Cortex of kidney (tissue), 1 donor: ENCODE measurements at places on chromosomes 6 and 20.

DNA sequence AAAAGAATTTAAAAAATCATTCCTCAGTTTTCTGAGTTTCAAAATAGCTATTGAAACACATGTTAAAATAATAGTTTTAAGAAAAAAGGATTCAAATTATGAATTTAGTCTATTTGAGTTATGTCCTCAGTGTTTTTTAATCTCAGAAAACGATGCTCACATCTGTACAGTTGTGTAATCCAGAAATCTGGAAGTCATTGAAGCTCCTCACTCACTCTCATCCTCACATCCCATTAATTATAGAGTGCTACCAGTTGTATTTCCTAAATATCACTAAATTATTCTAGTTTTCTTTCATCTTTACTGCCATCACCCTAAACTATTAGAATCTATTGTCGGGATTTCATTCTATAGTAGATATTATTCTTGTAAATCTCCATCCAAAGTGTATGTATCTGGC, 234.7 kb upstream of the RIMS1 start:
- no peak for DNase-seq

DNA sequence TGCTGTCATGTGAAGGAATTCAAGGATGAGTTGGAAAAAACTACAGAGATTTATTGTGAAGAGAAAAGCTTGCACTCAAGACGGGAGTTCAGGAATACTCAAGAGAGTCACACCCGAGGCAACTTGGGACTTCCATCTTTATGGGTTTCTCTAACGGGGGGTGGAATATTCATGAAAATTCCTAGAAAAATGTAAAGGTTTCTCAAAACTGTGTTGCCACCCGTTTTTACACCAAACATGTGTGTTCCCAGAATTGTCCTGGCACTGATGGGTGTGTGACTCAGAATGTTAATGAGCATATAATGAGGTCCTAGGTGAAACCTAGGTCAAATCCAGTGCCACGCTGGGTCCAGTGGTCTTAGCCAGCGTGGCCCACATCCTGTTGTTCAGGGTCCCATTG, 381.5 kb downstream of the CDH26 start:
- DNase-seq, result no peak

GRCh38 chr20:62637110-62637509, 5.2 kb upstream of the SLCO4A1 start:
- no peak for DNase-seq

- no peak for DNase-seq
Observed at GRCh38 chr6:21999012-21999528, 297.8 kb downstream of the PRL start.

DNA sequence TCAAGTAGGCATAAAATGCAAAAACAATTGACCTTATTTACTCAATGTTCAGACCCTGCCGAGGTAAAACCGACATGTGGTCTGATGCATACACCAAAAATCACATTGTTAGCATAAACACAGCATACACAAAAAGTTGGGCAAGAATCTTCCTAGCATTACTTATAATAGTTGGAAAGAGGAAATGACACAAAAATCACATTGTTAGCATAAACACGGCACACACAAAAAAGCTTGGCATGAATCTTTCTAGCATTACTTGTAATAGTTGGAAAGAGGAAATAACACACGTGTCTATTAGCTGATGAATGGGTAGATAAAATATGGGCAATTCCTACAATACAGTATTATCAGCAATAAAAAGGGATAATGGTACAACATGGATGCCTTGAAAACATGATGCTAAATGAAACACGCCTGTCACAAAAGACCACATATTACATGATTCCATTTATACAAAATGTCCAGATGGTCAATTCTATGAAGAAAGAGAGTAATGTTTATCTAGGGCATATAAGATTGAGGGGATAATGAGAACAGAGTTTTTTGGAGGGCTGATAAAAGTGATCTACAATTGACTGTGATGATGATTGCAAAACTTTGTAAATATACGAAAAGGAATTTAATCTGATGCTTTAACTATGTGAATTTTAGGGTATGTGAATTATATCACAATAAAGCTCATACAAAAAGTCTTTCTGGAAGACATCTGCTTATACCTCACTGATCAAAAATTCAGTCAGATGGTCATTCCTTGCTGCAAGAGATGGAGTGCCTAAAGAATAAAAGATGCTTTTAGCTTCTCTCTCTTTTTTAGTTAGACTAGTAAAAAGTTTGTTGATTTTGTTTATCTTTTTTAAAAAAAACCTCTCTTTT, 1019.5 kb upstream of the CITED2 start:
- DNase-seq, result no peak

GRCh38 chr20:58710481-58711265, 18.1 kb downstream of the NPEPL1 start:
- no peak for DNase-seq

GRCh38 chr20:44084439-44084838, 102.5 kb downstream of the JPH2 start:
- no peak for DNase-seq

GRCh38 chr20:7790189-7790588, 150.1 kb downstream of the HAO1 start:
- DNase-seq, result no peak

DNA sequence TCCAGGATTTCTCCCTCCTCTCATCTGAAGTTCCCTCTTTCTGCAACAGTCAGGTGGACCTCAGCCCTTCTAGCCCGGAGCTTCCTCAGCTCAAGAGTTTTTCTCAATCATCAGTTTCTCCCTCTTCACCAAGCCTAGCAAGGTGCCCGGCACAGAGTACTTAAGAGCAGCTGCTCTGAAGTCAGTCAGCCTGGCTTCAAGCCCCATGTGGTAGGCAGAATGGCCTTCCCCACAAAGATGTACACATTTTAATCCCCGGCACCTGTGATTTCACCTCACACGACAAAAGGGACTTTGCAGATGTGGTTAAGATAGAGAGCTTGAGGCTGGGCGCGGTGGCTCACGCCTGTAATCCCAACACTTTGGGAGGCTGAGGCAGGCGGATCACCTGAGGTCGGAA, 15.1 kb upstream of the RBPJL start:
- no peak for DNase-seq

DNA sequence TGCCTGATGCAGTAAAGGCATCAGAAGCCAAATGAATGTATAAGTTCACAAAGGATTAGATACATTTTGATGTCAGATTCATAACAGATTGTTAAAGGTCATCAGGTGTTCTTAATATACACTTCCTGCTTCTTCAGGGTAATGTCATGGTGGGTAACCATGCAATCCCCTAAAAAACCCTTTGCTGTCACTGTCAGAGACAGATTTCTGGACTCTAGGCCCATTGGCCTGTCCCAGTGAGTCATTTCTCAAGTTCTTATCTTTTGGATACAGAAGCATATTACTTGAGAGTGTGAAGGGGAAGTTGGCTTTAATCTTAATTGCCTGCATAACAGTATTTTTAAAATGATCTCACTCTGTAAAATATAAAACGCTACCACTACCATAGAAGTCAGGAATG, 895.6 kb upstream of the MAP3K7 start:
- DNase-seq, result no peak

- no peak for DNase-seq
Observed at GRCh38 chr6:16832043-16832567, 70.8 kb upstream of the ATXN1 start.

DNA sequence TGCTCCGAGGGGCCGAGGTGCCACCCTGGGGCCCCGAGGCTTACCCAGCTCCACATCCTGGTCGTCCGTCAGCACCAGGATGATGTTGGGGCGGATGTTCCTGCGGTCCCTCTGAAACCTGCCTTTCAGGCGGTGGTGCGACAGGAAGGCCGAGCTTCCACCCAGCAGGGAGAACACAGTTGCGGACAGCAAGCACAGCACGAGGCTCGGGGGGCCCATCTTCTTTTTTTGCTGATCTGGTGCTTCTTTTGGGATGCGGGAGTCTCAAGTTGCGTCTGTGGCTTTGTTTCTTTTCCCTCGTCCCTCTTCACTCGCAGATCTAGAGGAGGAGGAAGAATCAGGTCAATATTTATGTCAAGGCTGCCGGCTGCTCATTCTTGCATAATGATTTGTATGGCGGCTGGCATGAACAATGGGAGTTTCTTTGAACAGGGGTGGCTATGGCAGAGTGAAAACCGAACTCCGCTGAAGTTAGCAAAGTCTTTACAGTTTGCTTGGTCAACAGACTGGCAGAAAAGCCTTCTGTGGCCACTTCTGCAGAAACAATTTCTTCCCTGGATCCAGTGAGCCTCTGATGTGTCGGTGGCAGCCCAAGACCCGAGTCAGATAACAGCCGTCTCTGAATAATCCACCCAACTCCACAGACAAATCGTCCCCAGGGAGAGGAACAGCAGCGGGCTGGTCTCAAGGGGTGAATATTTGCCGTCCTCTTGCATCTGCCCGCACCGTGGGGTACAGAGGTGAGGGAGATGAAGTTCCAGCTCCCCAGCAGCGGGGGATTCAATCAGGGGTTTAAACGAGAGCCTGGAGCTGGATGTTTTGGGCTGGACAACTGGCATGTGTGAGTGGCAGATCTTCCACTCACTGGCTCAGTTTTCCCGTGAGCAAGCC, 27.9 kb downstream of the SULF2 start:
- DNase-seq, result no peak

- DNase-seq, result no peak
Observed at GRCh38 chr20:52847029-52847660, 125.0 kb upstream of the TSHZ2 start.

DNA sequence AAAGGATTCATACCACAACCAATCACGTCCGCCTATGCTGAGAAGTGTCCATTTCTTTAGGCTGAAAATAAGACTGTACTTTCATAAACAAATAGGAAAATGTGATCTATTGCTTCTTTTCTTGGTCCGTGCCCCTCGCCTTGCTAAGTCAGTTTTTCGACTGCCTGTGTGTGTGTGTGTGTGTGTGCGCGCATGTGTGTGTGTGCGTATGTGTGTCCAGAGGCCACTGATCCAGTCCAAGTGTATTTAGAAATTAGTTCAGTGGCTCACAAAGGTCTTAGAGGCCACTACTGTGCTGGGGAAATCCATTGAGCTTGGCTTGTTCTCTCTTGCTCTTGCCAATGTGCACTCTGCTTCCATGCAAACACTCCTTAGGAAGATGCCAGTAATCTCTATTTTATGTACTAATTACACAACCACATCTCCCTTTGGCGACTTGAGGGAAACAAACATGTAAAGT, 50.5 kb downstream of the SLC22A23 start:
- no peak for DNase-seq

DNA sequence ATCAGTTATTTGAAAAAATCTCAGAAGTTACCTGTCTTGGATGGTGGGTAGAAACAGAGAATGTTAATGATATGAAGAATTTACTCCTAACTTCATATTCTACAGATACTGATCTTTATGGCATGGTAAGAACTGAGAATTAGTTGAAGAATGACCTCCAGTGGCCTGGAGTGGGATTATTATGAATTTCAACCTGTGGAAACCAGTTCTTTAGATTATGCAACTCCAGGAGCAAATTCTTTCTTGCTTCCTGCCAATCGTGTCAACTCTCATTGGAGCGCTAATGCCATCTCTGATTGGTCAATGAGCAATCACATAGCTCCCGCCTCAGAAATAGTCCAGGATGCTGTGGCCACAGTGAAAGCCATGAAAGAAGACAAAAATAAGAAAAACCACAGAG, 40.6 kb downstream of the LYRM2 start:
- no peak for DNase-seq

DNA sequence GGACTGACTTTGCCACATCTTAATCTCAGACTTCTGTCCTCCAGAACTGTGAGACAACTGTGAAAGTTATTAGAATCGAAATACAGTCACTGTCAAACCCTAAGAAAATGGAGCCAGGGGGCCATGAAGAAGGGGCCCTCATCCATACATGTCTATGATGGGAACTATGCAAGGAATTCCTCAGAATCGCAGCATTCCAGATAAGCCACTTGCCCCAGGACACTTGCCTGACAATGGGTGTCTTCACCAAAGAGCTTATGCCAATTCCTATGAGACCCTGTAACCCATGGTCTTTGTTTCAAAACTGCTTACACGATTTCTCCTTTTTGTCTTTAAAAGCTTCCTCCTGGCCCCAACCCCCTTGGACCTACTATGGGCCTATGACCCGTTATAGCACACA, 90.4 kb upstream of the FOXP4 start:
- no peak for DNase-seq

GRCh38 chr20:7094438-7094997, 327.0 kb downstream of the BMP2 start:
- no peak for DNase-seq

- no peak for DNase-seq
Observed at GRCh38 chr6:4180652-4181255, 45.4 kb upstream of the ECI2 start.

DNA sequence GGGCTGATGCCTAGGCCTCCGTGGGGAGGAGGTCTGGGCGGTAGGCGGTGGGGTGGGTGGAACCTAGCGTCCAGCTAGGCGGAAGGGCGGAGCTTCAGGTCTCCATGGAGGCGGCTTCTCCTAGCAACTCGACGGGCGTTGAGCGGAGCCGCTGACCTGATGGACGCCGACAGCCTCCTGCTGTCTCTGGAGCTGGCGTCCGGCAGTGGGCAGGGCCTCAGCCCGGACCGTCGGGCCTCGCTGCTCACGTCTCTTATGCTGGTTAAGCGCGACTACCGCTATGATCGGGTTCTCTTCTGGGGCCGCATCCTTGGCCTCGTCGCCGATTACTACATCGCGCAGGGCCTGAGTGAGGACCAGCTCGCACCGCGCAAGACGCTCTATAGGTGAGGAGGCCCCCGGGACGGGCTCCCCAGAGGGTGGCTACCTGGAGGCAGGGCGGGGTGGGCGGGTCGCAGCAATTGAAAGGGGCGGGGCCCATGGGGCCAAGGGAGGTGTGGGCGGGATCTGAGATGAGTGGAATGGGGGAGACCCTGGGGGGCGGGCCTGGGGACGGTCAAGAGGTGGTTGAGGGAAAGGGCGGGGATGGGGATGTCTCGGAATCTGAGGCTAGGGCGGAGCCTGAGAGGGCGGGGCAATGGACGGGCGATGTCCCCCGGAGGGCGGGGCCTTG, at the start of gene RSPH9:
Gene RSPH9, plus strand, starts transcription at position 97 of the 673 bp plus-strand sequence. Its CDS starts 63 bp downstream, at position 160.
- DNase-seq, result no peak

GRCh38 chr6:157157258-157157657, 166.1 kb downstream of the TMEM242 start:
- no peak for DNase-seq

DNA sequence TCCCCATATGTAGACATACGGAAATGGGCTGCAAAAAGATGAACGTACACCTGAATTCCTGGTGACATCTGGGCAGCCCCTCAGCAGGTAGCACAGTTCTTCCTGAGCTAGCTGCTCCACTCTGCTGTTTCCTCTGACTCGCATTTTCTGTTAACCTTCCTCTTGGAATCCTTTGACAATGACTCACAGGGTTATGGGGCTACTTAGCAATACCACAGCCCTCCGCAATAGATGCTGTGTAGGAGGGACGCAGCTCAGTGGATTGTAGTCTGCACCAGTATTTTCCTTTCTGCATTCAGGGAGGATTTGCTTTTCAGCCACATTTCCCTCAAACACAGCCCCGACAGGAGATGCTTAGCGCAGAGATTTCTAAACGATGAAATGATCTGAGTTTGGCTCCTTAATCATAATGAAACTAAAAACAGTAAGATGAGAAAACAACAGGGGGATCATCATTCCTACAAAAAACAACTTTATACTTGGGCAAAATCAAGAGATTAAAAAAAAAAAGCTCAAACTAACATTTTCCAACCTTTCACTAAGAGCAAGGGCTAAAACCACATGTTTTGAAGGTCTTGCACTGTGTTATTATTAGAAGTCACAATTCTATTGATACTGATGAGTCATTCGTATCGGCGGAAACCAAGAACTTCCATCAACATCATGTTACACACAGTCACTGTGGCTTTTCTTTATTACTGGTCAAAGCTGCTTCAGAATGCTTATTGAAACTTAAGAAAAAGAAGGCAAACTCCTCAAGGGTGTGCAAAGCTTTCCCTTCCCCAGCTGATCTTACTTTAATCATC, 12.2 kb downstream of the BACH2 start:
- DNase-seq, result no peak

- no peak for DNase-seq
Observed at GRCh38 chr6:17525637-17526036, 74.5 kb upstream of the FAM8A1 start.

GRCh38 chr6:3739311-3739897, 12.1 kb downstream of the PXDC1 start:
- DNase-seq, result no peak
